ENCODE measurements at places on chromosomes 6 and 20. TPM values are rescaled to one million over a fixed set of nuclear protein-coding genes. Genes with fewer than 3 reads are reported as not detected.

DNA sequence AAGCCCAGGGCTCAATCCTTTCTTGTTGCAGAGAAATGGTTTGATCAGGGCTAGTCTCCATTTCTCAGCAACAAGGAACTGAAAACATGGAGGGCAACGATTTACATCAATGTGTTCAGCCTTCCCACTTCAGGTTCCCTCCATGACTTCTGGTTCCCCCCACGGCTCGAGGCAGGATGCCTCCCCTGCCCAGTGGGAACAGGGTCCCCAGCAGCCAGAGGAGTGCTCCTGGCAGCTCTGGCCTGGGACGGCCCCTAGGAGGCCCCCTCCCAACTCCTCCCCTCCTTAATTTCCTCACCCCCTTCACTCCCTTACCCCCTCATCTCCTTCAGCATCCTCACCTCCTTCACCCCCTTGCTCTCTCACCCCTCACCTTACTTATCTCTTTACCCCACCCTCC lies 283.8 kb downstream of the CDC5L start:
- no peak for DNase-seq

DNA sequence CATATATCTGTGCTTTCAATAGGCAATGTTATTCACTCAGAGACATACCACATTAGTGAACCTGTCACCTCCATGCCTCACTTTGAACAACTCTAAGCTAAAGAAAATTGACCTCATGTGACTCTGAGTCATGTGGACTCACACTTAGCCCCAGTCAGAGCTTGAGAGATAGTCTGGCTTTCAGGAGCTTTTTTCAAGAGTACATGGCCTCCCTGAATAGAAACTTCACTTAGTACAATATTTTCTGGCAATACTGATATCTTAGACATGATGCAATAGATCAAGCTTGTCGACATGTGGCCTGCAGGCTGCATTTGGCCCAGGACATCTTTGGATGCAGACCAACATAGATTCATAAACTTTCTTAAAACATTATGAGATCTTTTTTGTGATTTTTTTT lies 8.5 kb downstream of the SPTLC3 start:
- peak; percentile 28 for DNase-seq

DNA sequence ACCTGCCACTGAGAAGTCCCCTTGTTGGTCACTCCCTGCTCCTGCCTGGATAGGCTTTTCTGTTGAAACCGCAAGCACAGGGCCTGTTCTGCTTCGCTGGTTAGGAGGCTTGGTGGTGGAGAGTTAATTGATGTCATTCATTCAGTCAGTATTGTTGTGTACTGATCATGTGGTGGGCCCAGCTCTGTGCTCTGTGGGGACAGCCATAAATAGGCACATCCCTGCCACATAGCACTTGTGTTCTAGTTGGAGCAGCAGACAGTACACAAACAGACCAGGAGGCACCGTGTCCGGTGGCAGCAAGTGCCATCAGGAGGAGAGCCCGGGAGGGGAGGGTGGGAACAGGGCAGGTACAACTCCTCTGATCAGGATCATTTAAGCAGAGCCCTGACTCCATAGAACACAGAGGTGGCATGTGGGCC lies 155.2 kb upstream of the INSM1 start:
- DNase-seq = no peak

DNA sequence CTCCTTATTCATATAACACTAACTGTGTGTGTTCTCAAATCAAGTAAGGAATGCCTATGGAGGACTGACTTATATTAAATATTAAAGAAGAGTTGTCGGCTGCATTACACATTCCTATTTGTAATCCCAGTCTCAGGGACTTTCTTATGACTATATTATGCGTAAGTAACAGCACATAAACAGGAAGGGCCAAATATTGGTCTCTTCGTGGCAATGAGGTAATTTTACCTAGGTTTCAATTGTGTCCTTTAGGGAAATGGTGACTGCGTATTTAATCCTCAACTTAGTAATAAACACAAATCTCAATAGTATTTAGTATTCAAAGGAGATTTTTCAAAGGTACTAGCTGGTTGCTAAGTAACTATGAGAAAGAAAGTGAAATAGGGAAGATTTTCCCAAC lies 22.8 kb upstream of the EPM2A start:
- DNase-seq = no peak

DNA sequence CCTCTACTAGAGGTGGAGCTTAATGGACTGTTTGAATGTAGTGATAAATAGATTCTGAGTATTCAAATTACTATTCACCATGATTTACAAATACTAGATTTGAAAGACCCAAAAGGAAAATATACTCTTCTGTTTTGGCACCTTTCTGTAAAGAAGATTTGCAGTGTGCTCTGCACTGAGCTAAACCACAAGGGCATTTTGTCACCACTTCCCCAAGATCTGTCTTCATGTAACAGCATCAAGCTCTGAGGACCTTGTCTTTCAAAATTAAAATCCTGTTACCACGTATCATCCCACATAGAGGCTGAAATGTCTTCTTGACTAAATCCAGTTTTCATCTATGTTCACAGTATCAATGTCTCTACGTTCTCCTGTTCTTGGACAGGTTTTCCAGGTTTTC lies 3.3 kb upstream of the PGK2 start:
- DNase-seq = no peak

- DNase-seq = no peak
Measured at GRCh38 chr20:62448038-62448437, 20.7 kb upstream of the RBBP8NL start.

DNA sequence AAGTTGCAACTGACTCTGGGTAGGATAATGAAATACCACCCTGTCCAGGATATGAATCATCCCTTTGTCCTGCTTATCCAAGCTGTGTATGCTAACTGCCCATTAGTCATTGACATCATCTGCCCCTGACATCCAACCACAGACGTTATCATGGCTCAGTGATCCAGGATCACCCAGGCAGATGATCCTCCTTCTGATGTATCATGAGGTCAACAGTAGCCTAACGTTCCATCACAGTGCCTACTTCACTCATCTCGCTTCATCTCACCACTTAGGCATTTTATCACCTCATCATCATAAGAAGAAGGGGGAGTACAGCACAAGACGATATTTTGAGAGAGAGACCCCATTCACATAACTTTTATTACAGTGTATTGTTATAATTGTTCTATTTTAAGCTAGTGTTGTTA lies 13.4 kb upstream of the BTN3A2 start:
- DNase-seq = peak; percentile 94

- peak; percentile 9 for DNase-seq
Measured at GRCh38 chr6:16533721-16534136, 227.5 kb downstream of the ATXN1 start.

- DNase-seq = no peak
Measured at GRCh38 chr6:168288781-168289570, 30.6 kb downstream of the DACT2 start.

DNA sequence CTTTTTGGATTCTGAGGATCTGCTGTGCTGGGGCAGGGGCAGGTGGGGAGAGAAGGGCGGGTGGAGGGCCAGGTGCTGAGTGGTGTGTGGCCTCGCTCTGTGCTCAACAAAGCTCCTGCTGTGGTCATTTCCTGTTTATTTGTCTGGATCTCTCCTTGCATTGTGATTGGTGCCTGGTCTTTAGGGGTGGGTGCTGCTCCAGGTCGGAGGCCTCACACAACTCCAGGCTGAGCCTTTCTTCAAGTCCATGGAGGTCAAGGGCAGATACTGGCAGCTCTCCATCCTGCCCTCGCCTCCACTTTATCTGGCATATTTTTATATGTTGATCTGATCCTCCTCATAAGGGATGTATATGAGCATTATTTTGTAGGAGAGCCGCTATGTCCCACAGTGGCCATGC lies 36.2 kb downstream of the HLA-F start:
- no peak for DNase-seq

DNA sequence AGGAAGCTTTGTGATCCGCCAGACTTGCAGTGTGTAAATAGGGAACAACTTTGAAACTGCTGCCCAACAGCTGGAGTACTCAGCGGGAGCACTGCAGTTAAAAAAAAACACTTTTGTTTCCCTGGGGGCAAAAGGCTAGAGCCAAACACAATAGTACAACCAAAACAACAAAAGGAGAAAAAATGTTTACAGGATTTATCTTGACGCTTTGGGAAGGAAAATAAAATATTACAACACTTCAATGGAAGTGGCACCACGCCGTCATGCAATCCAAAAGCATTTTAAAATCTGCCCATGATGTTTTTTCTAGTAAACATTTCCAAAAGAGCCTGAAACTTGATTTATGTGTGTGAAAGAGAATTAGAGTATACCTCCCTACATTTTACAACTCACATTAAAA lies 26.0 kb downstream of the PTPRK start:
- no peak for DNase-seq

MUC22 gene
- not detected for total RNA-seq

TNXB gene
- 23.5 TPM for total RNA-seq

HRH3 gene
- total RNA-seq = not detected

GPR6 gene
- not detected for total RNA-seq

PTGIS gene
- total RNA-seq = 178 TPM

DDO gene
- not detected for total RNA-seq

TDRD6 gene
- not detected for total RNA-seq

All from GM23248 (cell line).